NT2/D1 (cell line): ENCODE measurements at places on chromosomes 7 and 10.

- DNase-seq = no peak
Observed at GRCh38 chr7:121832347-121832746, 40.6 kb upstream of the PTPRZ1 start.

GRCh38 chr7:135978624-135979023 is 1.5 kb upstream of the MTPN start:
- DNase-seq = no peak

- DNase-seq = no peak
Observed at GRCh38 chr7:128835231-128835751, 5.1 kb downstream of the FLNC start.

DNA sequence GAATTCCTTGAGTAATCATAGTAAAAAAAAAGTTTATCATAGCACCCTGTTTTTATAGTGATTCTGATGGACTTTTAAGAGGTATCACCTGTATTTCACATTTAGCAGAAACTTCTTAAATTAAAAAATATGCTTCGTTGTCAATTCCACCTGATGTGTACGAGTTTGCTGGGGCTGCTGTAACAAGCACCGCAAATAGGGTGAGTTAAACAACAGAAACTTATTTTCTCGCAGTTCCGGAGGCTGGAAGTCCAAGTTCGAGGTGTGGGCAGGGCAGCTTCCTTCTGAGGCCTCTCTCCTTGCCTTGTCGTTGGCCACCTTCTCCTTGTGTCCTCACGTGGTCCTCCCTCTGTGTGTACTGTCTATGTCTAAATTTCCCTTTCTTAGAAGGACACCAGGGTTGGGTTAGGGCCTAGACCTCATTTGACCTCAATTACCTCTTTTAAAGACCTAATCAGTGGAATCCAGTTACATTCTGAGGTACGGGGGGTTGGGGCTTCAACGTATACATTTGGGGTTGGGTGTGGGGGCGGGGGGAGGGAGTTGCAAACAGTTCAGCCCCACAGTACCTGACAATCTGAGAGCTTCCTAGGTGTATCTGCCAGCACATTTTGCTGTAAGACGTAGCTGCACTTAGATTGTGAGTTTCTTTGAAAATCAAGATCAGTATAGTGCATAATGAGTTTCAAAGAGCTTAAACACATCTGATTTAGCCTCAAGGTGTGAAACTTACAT is 72.7 kb downstream of the RBM33 start:
- DNase-seq = no peak

GRCh38 chr10:116878123-116878522 is 28.8 kb downstream of the ENO4 start:
- DNase-seq = no peak

DNA sequence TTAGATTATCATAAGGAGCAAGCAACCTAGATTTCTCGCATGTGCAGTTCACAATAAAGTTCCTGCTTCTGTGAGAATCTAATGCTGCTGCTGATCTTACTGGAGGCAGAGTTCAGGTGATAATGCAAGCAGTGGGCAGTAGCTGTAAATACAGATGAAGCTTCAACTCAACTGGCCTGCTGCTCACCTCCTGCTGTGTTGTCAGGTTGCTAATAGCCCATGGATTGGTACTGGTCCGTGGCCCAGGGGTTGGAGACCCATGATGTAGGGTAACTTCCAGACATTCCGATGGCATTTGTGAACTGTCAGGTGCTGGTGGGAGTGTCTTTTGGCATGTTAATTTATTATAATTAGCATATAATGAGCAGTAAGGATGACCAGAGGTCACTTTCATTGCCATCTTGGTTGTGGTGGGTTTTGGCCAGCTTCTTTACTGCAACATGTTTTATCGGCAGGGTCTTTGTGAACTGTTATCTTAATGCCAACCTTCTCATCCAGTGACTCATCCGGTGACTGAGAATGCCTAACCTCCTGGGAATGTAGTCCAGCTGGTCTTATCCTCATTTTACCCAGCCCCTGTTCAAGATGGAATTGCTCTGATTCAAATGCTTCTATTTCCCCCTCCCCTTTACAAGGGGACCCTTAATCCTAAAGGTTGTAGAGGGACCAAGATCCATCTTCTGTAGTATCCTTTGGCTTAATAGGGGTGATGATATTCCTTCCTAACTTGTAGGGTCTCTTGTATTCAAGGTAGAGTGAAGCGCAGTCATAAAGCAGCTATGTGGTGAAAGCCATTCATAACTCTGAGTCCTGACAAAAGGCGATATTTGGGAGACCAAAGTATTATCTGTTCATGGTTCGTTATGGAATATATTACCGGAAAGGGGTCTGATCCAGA is 165.8 kb downstream of the CCSER2 start:
- DNase-seq = no peak

DNA sequence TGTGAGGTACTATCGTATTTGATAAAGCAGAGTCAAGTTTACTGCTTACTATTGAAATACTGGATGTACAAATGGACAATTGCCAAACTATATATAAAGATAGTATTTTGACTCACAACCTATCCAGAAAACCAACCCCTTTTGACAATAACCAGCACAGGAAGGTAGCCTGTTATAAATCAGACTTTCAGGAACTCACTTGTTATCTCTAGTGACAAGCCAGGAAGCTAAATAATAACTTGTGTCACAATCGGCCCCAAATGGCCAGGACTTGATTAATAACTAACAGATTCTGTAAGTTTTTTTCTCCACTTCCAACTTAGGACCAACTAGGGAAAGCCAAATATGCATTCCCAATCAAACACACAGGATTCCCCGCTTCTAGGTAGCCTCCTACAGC is 38.8 kb upstream of the SLC35G1 start:
- DNase-seq = no peak

GRCh38 chr10:35271086-35271858 is 65.0 kb upstream of the CCNY start:
- peak; percentile 6 for DNase-seq

GRCh38 chr10:3172081-3172445 is 519 bp downstream of the PITRM1 start:
- DNase-seq = no peak

DNA sequence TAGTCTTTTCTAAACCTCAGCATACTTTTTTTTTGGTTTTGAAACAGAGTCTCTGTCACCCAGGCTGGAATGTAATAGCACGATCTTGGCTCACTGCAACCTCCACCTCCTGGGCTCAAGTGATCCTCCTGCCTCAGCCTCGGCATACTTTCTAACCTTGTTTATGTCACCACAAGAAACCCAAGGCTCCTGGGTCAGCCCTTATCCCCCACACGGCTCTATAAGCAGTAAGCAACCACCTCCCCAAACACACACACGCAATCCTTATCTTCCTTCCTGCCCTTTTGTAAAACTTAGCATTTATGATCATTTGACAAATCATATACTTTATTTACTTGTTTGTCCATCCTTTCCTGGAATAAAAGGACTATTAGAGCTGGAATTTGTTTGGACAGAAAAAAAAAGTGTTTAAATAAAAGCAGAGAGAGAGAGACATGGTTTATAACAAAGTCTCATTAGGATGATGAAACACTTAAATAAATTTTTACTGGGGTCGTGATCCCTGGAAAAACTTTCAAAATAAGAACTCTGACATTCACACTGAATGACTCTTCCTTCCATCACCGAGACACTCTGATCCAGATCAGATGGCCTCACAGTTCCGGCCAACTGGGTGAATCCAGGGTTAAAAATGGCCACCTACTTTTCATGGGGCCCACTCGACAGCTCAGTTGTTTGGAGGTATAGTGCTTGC is 72.7 kb upstream of the PIK3CG start:
- no peak for DNase-seq

- DNase-seq = no peak
Observed at GRCh38 chr10:677750-678661, 11.5 kb downstream of the DIP2C start.

- no peak for DNase-seq
Observed at GRCh38 chr7:144024213-144024612, 24.1 kb downstream of the OR6B1 start.

DNA sequence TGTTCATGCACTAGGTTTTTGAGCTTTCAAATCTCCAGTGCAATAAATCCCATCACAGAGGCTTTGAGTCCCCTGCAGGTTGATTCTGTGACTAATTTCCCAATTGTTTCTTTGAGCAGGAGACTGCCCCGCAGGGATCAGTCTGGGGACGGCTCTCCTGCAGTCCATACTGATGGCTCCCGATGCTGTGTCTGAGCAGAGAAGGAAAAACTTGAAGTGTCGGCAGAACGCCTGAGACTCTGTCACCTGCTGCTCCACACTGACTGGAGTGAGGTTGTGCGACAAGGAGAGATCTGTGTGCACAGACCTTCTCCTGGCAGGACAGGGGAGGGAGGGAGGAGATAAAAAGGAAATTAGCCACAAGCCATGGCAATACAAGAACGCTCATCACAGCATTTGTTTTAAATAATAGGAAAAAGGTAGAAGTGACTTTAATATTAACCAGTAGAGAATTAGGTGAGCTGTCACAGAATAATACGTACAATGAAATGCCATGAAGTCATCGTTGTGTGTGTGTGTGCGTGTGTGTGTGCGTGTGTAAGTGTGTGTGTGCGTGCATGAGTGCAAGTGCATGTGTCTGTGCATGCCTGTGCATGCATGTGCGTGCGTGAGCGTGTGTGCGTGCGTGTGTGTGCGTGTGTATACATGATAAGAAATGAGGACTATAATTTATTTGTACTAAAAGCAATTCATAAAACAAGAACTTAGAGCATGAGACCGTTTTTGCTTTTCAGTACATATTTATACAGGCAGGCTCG is 38.2 kb downstream of the HTR5A start:
- DNase-seq = no peak

DNA sequence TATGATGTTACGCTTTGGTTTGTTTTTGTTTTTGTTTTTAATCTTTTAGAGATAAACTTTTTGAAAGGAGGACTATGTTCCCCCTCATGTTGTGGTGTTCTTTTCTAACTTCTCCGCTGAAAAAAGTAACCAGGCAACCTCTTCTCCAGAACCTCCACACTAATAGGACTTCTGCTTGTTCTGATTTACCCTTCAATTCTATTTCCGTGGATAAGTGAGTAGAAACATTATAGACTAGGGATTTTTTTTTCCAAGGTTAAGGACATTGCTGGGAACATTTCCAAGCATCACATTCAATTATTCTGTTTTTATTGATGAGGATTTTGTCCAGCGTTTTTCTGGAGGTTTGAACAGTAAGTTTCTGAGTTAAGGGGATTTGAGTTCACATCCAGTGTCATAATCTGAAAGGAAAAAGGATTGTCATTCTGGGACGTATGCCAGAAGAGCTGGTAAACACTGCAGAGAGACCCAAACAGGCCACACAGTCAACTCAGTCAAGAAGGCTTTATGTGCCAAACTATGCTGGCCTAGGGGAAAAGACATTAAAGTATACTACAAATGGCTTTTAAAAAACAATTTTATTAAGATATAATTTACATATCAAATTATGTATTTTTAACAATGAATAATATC is 28.3 kb upstream of the RALA start:
- no peak for DNase-seq
